Lower lobe of right lung (tissue), 2 donors: ENCODE measurements at places on chromosomes 2 and 18. TPM values are rescaled to one million over a fixed set of nuclear protein-coding genes. Genes with fewer than 3 reads are reported as not detected.
A peak's percentile ranks its signal among the peaks of the same experiment; 100 is the strongest.

Gene XIRP2
- total RNA-seq: 0.18 TPM

- H3K27me3 ChIP-seq: no peaks in the 10 kb centered on the region
- H3K4me3 ChIP-seq: no peak overlapping the region
- no peaks in the 10 kb centered on the region for H3K36me3 ChIP-seq
- no peak overlapping the region for H3K27ac ChIP-seq
- H3K4me1 ChIP-seq: peaks cover 35% of the 10 kb centered on the region
- no peak for DNase-seq
Observed at GRCh38 chr2:43424262-43425207, 171.3 kb downstream of the THADA start.

DNA sequence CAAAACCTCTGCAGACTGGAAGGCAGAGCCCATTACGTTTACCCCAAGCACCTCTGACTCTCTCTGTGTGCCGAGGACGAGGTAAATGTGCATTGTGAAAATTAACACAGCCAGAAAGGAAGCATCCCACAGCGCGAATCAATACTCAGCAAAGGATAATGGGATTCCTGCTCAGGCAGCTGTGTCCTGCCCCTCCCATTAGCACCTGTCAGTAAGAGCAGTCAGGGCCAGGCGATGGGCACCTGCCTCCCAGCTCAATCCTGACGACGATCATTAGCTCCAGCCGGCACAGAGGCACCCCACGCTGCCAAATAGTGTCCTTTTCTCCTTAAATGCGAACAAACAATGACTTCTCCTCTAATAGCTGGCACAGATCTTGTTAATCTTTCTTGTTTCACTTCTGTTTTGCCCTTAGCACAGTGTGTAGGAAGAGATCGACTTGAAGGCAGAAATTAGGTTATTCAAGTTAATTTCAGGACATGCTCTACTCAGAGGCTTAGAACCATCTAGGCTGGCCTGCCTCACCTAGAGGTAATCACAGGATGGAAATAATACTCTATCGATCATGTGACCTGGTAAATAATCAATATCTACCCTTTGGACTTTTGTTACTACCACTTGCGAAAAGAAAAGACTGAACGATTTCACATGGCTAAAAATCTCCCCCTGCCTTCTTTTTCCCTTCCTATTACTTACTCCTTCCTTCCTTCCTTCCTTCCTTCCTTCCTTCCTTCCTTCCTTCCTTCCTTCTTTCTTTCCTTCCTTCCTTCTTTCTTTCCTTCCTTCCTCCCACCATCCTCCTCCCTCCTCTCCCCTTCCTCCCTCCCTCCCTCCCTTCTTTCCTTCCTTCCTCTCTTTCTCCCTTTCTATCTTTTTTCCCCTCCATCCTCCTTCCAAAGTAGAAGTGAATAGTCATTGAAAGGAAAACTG lies 487.9 kb upstream of the ID2 start:
- H3K27me3 ChIP-seq: no peaks in the 10 kb centered on the region
- no peaks in the 10 kb centered on the region for H3K36me3 ChIP-seq
- peaks cover 9% of the 10 kb centered on the region for H3K4me1 ChIP-seq
- no peak for DNase-seq
- H3K4me3 ChIP-seq: no peak overlapping the region

Gene FOXI3
- not detected for total RNA-seq

Gene SLC23A3
- 3.4 TPM for total RNA-seq

DNA sequence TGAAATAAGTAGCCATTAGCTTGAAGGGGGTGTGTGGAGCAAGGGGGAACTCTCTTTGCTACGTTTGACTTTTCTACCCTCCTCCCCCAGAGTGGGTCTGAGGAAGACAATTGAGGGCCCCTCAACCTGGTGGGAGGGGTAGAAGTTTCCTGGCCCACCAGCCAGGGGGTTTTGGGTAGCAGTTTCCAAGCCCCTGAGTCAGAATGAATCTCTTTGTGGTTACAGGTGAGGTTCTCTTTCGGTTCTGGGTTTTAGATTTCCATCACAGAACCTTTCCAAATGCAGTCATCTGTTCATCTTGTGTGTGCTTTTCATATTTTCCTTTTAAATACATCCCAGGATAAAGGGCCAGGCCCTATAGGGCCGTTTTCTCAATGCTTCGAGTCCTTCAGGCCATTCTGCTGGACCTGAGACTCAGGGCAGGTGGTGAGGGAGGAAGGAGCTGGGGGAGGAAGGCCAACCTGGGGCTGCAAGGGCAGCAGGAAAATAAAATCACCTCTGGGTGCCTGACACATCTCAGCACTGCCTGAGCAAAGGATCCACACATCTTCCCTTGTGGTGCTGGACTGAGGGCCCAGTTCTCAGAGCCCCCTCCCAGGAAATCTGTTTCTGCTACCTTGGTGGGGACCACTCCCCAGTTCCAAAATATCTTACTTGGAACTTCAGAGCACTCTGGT lies 4.7 kb downstream of the LBH start:
- peaks cover 80% of the 10 kb centered on the region for H3K4me1 ChIP-seq
- no peaks in the 10 kb centered on the region for H3K27me3 ChIP-seq
- peak overlapping the region; percentile 82 for H3K4me3 ChIP-seq
- H3K36me3 ChIP-seq: peaks cover 22% of the 10 kb centered on the region
- DNase-seq: no peak
- peak overlapping the region; percentile 91 for H3K27ac ChIP-seq

DNA sequence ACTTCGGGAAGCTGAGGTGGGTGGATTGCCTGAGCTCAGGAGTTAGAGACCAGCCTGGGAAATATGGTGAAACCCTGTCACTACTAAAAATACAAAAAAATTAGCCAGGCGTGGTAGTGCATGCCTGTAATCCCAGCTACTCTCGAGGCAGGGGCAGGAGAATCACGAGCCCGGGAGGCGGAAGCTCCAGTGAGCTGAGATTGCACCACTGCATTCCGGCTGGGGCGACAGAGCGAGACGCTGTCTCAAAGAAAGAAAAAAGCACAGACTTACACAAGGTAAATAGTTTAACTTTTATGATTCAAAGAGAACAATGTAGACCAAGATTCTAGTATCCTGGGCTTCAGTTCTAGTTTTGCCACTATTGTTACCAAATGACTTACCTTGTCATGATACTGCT lies 37.4 kb downstream of the NCKAP1 start:
- peaks cover 44% of the 10 kb centered on the region for H3K36me3 ChIP-seq
- no peak for DNase-seq
- H3K4me3 ChIP-seq: no peak overlapping the region
- H3K27ac ChIP-seq: no peak overlapping the region

DNA sequence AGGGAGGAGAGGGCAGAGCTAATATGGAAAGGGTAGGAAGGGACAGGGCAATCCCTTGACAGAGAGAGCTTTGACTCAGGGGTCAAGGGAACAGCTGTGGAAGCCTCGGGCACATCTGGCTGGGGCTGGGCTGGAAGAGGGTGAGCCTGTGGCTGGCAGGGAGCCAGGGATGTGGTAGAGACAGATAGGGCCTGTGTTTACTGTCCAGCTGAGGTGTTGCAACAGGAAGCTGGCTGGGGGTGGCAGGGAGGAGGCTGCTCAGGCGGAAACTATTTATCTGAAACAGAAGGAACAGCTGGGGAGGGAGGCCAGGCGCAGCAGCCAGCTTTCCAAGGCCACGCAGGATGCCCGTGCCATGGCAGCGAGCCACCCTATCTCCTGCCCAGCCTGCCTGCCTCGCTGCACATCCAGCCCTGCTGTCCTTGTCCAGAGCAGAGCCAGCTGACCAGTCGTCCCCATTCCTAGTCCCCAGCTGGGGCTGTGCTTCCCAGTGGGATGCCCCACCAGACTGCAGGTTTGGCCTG lies 264.7 kb downstream of the CYP26B1 start:
- H3K4me1 ChIP-seq: peaks cover 26% of the 10 kb centered on the region
- H3K27me3 ChIP-seq: no peaks in the 10 kb centered on the region
- H3K36me3 ChIP-seq: no peaks in the 10 kb centered on the region
- no peak overlapping the region for H3K4me3 ChIP-seq
- H3K27ac ChIP-seq: no peak overlapping the region

Gene NCKAP5
- total RNA-seq: 34.6 TPM

Gene PSD4
- 43.2 TPM for total RNA-seq

DNA sequence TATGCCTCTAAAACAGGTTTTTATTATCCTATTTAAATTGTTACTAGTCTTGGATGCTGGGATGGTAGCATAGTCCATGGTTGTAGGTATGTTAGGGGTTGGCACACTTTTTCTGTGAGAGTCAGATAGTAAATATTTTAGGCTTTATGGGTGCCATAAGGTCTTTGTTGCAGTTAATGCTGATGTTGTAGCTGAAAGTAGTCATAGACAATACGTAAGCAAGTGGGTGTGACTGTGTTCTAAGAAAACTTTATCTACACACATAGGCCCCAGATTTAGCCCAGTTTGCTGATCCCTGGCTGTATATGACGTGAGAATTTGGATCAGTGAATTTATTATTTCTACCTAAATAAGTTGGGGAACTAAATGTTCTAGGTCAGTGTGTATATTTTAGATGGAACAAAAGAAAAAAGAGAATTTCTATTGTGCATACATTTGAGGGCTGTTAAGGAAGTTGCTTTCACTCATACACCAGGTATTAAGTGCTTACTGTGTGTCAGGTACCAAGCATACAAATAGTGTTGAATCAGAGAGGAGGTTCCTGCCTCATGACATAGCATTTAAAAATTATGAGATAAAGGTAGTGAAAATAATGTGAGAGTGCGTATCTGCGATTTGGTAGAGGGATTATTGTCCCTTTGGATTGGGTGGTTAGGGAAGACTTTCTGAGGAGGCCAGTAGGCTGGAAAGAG lies 39.4 kb downstream of the AGFG1 start:
- H3K27ac ChIP-seq: no peak overlapping the region
- no peaks in the 10 kb centered on the region for H3K27me3 ChIP-seq
- no peak overlapping the region for H3K4me3 ChIP-seq

- no peak overlapping the region for H3K4me3 ChIP-seq
- DNase-seq: no peak
- H3K27me3 ChIP-seq: no peaks in the 10 kb centered on the region
Observed at GRCh38 chr2:25939257-25939668, 43.0 kb downstream of the KIF3C start.

Gene CNOT9
- 31.5 TPM for total RNA-seq

DNA sequence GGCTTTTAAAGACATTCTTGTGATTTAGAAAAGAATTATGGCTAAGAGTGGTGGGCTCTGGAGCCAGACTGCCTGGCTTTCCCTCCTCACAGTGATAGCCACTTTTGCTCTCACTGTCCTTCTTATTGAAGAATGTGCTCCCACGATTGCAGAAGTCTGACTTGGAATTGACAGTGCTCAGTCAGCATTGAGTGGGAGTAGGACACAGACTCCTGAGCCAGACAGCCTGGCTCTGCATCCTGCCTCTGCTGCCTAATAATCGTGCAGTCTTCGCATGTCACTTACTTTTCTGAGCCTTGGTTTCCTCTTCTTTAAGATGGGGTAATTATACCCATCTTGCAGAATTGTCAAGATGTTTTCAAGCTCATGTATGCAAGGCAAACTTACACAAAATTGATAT lies 23.3 kb downstream of the SPATS2L start:
- H3K36me3 ChIP-seq: peaks cover 6% of the 10 kb centered on the region
- H3K4me1 ChIP-seq: peaks cover 9% of the 10 kb centered on the region
- H3K27ac ChIP-seq: no peak overlapping the region

- H3K4me1 ChIP-seq: no peaks in the 10 kb centered on the region
- no peak for DNase-seq
- no peaks in the 10 kb centered on the region for H3K36me3 ChIP-seq
Observed at GRCh38 chr18:13436576-13436975, 218.0 kb downstream of the LDLRAD4 start.

DNA sequence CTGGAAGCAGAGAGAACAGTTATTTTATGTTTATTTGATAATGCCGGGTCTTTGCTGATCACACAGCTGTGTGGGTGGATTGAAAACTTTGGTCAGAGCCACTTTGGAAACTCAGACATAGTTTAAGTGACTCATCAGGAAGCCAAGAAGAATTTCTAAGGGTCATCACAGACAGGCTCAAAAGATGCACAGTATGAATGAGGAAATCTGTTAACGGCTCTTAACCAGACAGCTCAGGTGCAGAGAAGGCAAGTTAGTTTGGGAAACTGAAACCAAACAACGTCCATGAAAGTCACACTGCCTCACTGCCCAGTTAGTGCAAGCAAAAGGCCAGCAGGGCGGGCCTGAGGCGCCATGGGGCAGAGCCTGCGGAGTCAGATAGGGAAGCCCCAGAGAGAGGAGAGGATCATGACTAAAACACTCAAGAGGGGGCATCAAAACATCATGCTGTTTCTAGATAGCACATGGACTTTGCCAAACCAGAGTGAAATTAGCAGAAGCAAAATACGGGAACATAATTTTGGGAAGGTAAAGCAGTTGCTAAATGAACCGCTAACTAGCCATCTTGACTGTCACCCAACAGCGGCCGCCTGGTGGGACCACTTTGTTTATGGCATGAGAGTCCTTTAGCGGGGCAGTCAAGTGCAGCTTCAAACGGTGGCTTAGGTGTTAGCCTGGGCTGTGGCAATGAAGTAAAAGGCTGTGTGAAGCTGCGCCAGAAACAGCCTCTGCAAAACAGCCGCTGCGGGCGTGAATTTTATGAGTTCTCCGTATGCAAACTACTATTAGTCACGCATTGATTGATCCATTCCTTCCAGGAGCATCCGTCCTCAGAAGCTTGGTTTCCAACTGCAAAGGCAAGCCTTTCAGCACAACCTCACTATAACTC lies 101.2 kb downstream of the KCTD18 start:
- peaks cover 33% of the 10 kb centered on the region for H3K4me1 ChIP-seq
- peaks cover 4% of the 10 kb centered on the region for H3K36me3 ChIP-seq
- no peak overlapping the region for H3K27ac ChIP-seq

Gene PHLPP1
- total RNA-seq: 12.6 TPM

GRCh38 chr2:120246546-120247300 lies 5.9 kb upstream of the RALB start:
- no peak overlapping the region for H3K27ac ChIP-seq
- H3K4me3 ChIP-seq: no peak overlapping the region
- H3K36me3 ChIP-seq: no peaks in the 10 kb centered on the region

DNA sequence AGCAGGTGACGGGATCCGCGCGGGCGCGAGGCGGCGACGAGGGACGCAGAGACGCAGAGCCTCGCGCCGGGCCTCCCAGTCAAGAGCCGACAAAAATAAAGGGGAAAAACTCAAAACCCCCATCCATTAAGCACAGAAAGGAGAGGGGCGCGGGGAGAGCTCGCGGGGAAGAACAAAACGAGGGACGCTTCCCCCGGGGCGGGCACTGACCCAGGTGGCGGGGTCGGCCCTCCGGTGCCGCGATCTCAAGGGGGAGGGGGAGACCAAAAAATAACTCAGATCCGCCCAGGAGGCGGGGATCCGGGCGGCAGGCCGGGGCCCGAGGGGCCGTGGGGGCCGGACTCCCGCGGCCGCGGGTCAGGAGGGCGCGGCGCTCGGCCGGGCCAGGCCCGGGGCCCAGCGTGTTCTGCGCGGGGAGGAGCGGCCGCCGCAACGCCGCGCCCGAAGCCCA lies 597 bp downstream of the RNF103 start:
- no peaks in the 10 kb centered on the region for H3K27me3 ChIP-seq
- H3K4me3 ChIP-seq: peak overlapping the region; percentile 71
- H3K4me1 ChIP-seq: peaks cover 22% of the 10 kb centered on the region
- H3K36me3 ChIP-seq: peaks cover 23% of the 10 kb centered on the region

DNA sequence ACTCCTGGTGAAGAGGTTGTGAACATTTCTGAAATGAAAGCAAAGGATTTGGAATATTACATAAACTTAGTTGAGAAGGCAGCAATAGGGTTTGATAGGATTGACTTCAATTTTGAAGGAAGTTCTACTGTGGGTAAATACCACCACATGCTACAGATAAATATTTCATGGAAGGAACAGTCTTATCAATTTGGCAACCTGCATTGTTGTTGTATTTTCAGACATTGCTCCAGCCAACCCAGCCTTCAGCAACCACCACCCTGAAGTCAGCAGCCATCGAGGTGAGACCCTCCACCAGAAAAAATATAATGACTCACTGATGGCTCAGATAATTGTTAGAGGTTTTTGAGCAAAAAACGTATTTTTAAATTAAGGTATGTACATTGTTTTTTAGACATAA lies 10.0 kb downstream of the RDH14 start:
- H3K4me3 ChIP-seq: no peak overlapping the region
- no peaks in the 10 kb centered on the region for H3K27me3 ChIP-seq
- H3K36me3 ChIP-seq: peaks cover 5% of the 10 kb centered on the region
- no peak for DNase-seq
- peaks cover 17% of the 10 kb centered on the region for H3K4me1 ChIP-seq
